Stimulated activated CD8-positive, alpha-beta memory T cell treated with anti-CD3 and anti-CD28 coated beads, Interleukin-4, amount 100 ng/mL, for 1 hour (primary cell): ENCODE measurements at places on chromosomes 3 and 15.

DNA sequence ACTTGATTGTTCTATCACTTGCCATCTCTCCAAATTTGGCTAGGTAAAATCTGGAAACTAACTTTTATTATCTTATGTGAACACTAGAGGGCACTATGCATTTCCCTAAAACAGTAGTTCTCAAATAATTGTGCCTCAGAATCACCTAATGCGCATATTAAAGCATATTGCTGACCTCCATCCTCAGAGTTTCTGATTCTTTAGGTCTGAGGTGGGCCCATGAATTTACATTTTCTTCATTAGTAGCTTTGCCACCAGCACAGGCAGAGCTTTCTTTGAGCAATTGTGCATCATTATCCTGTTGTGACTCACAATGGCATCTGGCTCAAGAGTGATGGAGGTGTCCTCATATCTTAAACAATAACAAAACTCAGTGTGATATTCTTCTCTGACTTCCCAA is 17.5 kb upstream of the BCHE start:
- DNase-seq, result no peak

GRCh38 chr3:126498929-126499328 is 18.6 kb downstream of the UROC1 start:
- no peak for DNase-seq

GRCh38 chr3:42226470-42227425 is 39.2 kb downstream of the CCK start:
- DNase-seq, result no peak

DNA sequence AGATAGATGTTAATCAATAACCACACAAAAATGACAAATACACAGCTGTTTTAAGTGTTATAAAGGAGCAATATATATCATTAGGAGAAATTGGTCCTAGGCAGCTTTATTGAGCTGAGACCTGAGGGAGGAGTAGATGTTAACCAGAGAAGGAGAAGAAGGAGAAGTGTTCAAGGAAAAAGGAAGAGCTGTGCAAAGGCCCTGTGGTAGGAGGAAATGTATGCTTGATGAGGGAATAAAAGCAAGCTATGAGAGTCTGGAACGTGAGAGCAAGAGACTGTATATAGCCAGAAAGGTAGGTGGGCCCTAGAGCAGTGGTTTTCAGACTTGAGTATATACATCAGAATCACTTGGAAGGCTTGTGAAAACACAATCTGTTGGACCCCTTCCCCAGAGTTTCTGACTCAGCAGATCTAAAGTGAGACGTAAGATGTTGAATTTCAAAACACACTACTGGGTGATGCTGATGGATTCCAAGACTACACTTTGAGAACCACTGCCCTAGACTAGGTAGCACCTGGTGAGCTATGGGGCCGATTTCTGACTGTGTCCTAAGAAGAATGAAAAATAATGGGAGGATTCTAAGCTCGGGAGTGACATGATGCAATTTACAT is 342.3 kb upstream of the ADAMTS9 start:
- no peak for DNase-seq

GRCh38 chr3:53320697-53321096 is 26.6 kb downstream of the DCP1A start:
- DNase-seq, result no peak

- no peak for DNase-seq
Measured at GRCh38 chr3:171186383-171186782, 159.9 kb upstream of the SLC2A2 start.

DNA sequence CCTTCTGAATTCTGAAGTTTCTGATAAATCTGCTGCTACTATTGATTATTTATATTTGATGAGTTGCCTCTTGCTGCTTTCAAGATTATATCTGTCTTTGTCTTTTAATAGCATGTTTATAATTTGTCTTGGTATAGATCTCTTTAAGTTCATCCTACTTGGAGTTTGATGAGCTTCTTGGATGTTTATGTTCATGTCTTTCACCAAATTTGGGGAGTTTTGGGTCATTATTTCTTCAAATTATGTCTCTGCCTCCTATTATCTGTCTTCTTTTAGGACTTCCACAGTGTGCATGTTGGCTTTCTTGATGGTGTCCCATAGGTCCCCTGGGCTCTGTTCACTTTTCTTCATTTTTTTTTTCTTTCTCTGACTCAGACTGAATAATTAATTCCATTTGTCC is 32.3 kb upstream of the EDEM1 start:
- no peak for DNase-seq

DNA sequence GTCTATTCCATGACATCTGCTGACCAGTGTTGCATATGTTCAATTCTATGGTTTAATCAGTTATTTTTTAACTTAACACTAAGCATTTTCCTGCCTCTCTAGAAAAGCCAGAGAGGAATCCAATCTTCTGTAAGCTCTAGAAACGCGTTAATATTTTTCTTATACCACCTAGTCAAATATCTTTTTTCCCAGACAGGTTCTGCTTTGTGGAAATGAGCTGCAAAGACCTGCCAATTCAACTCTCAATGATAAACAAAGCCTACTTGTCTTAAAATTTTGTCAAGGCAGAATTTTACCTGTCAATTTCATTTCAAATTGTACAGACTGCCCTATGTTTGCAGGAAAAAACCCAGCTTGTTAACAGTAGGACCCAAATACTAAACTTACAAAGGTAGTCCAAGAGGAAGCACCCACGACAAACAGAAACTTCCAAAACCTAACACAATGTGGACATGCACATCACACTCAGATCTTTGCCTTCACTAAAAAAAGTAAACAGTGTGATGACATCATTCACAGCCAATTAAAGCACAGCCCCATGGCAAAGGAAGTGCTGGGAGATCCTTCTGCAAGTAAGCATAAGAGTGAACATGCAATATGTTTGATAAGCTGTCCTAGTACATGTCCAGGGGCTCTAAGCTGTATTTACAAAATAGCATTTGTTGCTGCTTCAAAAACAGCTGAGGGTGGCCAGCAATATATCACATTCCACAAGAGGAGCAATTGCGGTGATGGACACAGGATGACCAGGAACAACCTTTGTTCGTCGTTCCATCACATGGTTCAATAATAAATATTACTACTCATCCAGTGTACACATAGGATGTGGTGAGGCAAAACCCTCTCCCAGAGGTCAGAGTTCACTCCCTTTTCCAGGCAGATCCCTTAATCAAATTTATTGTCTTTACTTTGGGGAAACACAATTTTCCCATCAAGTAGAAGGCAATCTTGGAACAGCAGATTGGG is 139.4 kb upstream of the TSC22D2 start:
- DNase-seq, result no peak

- no peak for DNase-seq
Measured at GRCh38 chr3:89586676-89587075, 479.3 kb downstream of the EPHA3 start.

DNA sequence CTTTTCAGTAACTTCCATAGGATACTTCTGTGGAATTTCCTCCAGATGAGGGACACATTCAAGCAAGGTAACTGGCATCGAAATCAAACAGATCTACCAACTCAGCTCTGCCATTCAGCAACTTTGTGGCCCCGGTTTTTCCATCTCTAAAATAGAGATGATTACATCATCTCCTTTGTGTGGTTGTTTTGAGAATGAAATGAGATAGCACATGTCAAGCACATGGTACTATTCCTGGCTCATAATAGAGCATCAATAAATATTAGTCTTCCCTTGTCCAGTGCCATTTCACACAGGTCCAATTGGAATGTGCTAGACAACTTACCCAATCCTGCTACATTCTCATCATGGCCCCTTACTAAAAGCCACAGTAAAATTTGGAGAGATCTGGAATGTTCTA is 24.2 kb upstream of the TM4SF4 start:
- no peak for DNase-seq

DNA sequence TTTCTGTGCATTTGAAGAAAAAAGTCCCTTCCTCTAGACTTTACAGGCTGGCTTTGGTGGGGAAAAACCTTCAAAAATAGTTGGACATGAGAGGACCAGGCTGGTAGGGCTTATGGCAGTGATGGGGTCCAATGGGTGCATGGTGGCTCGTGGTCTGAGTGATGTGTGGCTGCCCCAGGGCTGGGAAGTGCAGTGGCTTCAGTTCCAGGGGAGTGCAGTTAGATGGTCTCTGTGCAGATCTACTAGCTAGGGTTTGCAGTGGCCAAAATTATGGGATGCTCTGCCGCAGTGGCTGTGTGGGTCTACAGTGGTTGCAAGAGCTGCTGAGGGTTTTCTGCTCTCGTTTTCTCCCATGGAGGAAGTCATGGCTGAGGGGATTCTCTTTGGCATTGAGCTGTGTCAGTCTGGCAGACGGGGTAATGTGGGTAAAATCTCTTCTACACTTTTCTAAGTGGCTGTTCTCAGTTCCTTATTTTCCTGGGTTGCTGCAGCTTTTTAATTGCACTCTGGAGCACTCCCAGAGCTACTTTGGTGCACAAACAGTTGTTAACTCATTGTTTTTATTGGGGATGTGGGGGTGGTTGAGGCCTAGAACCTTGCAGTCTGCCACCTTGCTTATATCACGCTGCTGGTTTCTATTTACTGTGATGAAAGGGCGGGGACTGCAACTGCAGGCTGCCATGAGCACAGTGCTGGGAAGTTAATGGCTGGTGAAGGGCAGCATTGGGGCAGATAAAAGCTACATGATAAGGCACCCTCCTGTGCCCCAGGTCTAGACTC is 1324.6 kb downstream of the NSUN3 start:
- DNase-seq, result no peak

- DNase-seq, result no peak
Measured at GRCh38 chr15:59998950-59999611, 5.0 kb upstream of the FOXB1 start.

GRCh38 chr15:58460116-58460790 is 28.5 kb downstream of the LIPC start:
- no peak for DNase-seq

- DNase-seq, result no peak
Measured at GRCh38 chr3:30467596-30468238, 138.7 kb upstream of the TGFBR2 start.

GRCh38 chr3:48225587-48225986 is 2.3 kb downstream of the CAMP start:
- no peak for DNase-seq

- no peak for DNase-seq
Measured at GRCh38 chr3:18650731-18651130, 225.6 kb upstream of the SATB1 start.

DNA sequence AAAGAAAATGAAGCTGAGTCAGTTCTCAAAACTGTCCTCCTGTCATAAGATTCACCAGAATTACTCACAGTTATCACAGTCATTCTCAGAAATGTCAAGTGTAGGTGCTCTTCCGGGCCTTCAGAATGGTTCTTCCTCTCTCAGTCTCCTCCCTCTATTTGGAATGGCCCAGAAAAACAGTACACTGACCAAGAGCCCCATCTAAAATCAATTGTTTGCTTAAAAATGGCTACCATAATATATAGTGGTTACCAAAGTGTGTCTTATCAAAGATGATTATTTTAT is 99.8 kb downstream of the MECOM start:
- DNase-seq, result no peak

- DNase-seq, result no peak
Measured at GRCh38 chr3:16148783-16149182, 25.7 kb upstream of the GALNT15 start.
